ENCODE measurements at places on chromosomes 2 and 18.

DNA sequence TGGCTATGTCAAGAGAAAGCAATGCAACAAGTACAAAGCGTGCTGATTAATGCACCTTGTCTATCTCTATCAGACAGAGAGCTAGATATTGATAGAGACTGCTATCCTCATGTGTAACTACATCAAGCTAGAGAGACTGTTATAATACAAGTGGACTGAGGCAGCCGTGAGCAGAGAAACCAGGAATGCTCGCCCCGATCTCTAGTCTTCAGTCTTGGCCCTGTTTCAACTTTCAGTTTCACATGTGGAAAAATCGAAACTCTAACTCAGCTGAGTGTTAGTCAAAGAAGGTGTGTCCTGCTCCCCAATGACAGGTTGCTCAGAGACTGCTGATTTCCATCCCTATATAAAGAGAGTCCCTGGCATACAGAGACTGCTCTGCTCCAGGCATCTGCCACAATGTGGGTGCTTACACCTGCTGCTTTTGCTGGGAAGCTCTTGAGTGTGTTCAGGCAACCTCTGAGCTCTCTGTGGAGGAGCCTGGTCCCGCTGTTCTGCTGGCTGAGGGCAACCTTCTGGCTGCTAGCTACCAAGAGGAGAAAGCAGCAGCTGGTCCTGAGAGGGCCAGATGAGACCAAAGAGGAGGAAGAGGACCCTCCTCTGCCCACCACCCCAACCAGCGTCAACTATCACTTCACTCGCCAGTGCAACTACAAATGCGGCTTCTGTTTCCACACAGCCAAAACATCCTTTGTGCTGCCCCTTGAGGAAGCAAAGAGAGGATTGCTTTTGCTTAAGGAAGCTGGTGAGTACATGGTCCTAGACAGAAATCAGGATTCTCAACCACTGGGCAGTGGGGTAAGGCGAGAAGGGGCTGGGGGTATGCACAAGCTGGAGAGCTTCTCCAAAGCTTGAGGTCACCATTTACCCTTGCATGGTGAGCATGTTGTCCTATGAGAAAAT, at the start of gene RSAD2:
TSS of gene RSAD2 (plus strand) at position 376 of the 903 bp plus-strand sequence. CDS start at position 400, 24 bp downstream.
- DNase-seq, result peak; percentile 66

DNA sequence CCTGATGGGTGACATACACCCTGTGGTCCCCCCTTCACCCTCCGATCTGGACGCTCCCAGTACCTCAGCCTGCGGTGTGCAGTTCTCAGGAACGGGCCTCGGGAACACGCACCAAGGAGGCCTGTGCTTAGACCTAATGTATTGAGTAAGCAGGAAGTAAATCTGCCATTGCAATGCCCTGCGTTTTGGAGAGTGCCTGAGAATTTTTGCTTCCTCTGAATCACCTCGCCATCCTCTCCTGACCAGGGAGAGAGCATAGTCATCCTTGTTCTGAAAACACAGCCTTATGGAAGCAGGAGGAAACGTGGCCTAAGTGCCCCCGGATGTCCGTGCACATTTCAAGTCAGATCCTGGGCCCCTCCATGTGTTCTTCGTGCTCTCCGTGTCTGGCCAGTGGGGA, 272.2 kb downstream of the NDUFA10 start:
- DNase-seq, result no peak

DNA sequence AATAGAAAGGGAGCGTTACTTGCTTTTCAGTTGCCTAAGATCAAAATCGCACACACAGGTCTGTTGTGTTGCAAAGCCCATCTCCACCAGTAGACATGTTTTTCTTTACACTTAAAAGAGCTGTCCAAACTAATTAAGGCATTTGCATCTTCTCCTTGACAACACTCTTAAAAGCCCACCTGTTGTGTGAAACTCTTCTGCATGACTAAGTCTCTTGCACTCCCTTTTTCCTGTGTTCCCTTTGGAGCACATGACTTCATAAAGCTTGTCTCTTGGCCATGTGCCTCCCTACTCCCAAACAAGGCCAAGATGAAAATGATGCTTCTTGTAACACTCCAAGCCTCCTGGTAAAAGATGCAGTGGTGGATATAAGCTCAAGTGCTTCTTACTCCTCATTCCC, 26.1 kb downstream of the PID1 start:
- no peak for DNase-seq

GRCh38 chr18:41501848-41502247, 453.2 kb upstream of the PIK3C3 start:
- no peak for DNase-seq

GRCh38 chr18:13625355-13625754, 101.0 kb downstream of the FAM210A start:
- no peak for DNase-seq

- no peak for DNase-seq
Observed at GRCh38 chr2:102591491-102592045, 27.8 kb upstream of the SLC9A2 start.

GRCh38 chr18:48802543-48803290, 148.0 kb downstream of the SMAD7 start:
- no peak for DNase-seq

DNA sequence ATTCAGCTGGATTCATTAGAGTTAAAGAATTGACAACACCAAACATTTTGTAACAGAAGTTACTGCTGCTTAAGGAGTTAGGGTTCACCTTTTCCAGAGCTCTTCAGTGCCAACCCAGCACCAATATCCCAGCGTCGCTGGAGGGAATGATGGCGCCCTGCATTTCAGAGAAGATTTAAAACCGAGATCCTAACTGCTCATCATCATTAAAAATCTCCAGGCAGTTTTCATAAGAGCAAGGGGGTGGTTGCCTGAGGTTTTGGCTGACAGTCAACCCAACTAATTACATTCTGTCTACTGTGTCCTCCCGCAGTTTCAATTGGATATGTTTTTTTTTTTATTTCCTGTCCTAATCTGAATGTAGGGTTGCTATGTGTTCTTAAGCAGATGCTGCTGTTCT, 509.6 kb upstream of the TCF4 start:
- DNase-seq, result no peak

GRCh38 chr2:88091943-88092342, 24.3 kb downstream of the SMYD1 start:
- DNase-seq, result no peak

DNA sequence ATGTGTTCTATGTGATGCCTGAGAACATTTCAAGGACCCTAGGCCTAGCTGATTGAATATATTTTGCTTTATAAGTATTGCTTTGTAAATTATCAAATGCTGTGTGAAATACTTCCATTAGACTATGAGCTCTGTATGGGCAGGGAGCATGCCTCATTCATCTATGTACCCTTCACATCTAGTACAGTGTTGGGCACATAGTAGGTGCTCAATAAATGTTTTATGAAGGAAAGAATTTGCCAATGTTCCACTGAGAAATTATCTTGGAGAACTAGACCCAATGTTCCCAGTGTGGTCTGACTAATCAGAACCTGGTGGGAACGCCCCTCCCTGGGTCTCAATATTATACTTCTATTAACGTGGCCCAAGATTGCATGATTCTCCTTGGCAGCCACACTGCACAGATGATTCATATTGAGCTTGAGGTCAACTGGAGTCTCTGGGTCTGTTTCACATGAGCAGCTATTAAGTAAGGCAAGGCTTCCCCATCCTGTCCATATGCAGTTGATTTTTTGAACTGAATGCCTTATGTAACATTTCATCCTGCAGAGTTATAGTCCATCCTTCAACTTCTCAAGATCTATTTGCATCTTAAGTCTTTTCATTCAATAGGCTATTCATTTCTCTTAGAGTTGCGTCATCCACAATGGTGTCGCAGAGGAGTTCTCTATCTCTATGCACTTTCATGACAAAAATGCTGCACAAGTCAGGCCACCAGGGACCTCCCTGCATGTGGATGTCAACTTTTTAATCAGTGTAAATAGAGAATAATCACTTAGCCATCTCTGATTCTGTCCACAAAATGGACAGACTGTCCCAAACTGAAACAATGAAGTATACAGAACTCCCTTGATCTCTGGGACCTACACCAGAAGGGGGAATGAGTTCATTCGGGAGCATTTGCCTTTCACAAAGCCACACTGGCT, 257.6 kb downstream of the CYP26B1 start:
- DNase-seq, result no peak

GRCh38 chr2:11940121-11940743, 193.8 kb downstream of the LPIN1 start:
- DNase-seq, result no peak

DNA sequence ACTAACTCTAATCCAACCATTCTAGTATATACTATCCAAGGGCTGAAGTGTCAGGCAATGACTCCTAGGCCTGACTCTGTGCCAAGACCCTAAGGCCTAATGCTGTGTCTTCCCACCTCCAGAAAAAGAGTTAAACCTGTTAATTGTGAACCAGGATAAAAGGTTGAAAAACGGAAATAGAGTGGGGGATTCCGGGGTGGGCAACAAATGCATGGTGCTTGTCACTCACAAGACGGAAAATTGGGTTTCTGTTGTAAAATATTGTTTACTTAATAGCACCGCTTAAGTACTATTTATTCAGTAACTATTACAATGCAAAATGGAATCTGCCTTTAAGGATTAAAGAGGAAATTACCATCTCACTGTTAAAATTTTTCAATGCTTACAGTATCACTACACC, 3.2 kb downstream of the STK17B start:
- no peak for DNase-seq

GRCh38 chr18:44681076-44681970, 635 bp downstream of the SETBP1 start:
- DNase-seq, result no peak

- no peak for DNase-seq
Observed at GRCh38 chr2:41867553-41867952, 180.3 kb upstream of the PKDCC start.

DNA sequence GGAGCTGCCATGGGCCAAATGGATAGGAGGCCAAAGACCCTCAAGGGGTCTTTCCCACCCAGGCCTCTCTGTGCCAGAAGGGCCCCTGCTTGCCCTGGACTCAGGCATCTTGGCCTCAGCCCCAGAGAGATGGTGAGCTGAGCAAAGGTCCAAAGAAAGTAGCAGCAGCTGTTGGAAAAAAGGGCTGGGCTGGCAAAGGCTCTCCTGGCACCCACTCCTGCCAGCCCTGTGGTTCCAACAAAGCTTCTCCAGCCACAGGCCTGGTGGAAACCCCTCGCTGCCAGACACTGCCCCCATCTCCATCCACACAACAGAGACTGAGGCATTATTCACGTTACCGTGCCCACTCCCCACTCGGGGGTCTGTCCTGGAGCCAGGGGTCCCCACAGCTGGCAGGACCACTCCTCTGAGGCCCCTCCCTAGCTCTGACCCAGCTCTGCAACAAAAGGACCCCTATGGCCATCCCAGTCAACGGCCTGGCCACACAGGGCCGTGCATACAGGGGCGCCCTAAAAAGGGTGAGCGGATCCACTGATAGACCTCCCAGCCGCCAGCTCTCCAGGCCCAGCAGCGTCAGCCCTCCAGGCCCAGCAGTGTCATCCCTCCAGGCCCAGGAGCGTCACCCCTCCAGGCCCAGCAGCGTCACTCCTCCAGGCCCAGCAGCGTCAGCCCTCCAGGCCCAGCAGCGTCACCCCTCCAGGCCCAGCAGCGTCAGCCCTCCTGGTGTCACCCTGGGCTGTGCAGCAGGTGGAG, 10.1 kb downstream of the BIN1 start:
- no peak for DNase-seq

DNA sequence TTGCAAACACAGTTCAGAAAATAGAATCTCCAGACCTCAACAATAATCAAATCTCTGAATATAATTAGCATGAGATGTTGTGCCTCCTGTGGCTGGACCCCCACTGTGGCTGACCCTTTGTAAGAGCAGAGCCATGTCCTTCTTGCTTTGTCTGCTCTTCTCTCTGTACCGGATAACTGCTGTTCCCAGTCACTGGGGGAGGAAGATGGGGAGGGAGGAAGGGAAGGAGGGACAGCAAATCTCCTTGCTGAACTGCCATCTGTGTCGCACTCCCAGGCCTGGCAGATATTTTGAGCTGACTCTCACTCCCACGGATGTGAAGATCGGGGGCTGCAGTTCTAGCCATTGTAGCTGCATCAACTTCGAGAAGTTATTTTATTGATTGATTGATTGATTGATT, 319.0 kb upstream of the CXCR4 start:
- no peak for DNase-seq

DNA sequence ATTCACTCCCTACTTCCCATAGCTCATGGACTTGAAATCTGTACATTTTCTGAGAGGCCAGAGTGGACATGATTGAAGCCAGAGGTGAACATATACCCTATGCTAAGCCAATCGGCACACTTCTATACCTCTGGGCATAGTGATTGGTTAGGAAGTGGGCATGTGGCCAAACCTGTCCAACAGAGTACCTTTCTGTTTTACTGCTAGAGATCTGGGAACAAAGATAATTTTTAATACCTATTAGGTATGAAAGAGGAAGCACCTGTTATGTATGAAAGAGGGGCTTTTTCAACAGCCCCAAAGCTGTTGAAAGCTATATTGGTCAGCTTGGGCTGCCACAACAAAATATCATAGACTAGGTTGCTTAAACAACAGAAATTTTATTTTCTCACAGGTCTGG, 27.7 kb downstream of the METTL8 start:
- no peak for DNase-seq

- no peak for DNase-seq
Observed at GRCh38 chr2:67974559-67975430, 88.0 kb downstream of the C1D start.

DNA sequence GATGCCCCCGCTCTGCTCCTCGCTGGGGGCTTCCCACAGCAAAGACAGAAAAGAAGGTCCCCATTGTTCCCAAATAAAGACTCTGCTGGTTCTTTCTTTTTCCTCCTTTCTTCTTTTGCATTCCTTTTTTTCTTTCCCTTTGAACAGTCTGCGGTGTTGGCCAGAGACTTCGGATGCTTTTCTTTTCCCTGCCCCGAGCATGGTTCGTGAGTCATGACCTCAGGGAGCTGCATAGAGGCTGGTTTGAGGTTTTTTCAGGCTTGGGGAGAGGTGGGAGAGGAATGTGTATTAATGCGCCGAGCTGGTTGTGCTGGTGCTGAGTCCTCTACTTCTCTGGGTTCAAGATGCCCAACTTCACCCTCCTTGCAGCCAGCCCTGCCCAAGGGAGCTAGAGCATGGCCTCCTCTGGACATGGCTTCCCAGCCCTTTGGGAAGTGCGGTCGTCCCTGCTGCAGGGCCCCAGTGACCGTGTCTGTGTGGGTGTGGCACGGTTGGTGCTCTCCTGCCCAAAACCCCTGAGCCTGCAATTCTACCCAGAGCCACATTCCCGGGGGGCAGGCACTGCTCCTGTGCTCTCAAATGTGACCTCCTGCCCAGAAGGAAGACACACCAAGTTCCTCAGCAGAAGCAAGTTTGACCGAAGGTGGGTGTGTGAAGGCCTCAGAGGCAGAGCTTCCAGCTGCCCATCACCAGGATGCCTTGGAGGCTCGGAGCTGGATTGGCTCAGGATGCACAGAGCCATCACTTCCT, 9.0 kb upstream of the ARHGEF4 start:
- no peak for DNase-seq

GRCh38 chr18:48475635-48476549, 62.9 kb upstream of the CTIF start:
- DNase-seq, result peak; percentile 70

GRCh38 chr2:172667581-172668325, 67.9 kb upstream of the RAPGEF4 start:
- no peak for DNase-seq

GRCh38 chr2:127576433-127577207, 41.1 kb downstream of the MYO7B start:
- no peak for DNase-seq

- no peak for DNase-seq
Observed at GRCh38 chr18:10009321-10010144, 95.7 kb downstream of the VAPA start.

Measured in activated CD4-positive, alpha-beta T cell treated with anti-CD3 and anti-CD28 coated beads, Interleukin-2, Interleukin-6, amounts not matched to agents 100 ng/mL and 50 ng/mL, durations not matched to agents 16 hours and 8 hours (primary cell).